OCI-LY7 (cell line): ENCODE measurements at places on chromosomes 11 and 22. TPM values are rescaled to one million over a fixed set of nuclear protein-coding genes. Genes with fewer than 3 reads are reported as not detected.

DNA sequence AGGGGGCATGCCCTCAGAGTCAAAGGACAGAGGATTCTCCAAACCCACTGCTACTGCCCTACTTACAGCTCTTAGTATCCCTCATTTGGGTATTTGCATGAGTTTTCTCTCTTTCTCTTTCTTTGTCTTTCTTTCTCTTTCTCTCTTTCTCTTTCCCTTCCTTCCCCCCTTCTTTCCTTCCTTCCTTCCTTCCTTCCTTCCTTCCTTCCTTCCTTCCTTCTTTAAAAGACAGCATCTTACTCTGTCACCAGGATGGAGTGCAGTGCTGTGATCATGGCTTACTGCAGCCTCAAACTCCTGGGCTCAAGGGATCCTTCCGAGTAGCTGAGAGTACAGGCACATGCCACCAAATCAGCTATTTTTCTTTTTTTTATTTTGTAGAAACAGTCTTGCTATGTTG, 14.0 kb upstream of the MMP7 start:
- DNase-seq = no peak

Gene PHOX2A
- not detected in 2 replicates for total RNA-seq

GRCh38 chr11:9528573-9529333, 44.7 kb upstream of the WEE1 start:
- no peak for DNase-seq

Gene ADAMTS8
- total RNA-seq = not detected in 2 replicates

- no peak for DNase-seq
Measured at GRCh38 chr11:66864924-66865697, 8.2 kb downstream of the LRFN4 start.

GRCh38 chr11:111745719-111746504, 20.3 kb downstream of the PPP2R1B start:
- DNase-seq = no peak

DNA sequence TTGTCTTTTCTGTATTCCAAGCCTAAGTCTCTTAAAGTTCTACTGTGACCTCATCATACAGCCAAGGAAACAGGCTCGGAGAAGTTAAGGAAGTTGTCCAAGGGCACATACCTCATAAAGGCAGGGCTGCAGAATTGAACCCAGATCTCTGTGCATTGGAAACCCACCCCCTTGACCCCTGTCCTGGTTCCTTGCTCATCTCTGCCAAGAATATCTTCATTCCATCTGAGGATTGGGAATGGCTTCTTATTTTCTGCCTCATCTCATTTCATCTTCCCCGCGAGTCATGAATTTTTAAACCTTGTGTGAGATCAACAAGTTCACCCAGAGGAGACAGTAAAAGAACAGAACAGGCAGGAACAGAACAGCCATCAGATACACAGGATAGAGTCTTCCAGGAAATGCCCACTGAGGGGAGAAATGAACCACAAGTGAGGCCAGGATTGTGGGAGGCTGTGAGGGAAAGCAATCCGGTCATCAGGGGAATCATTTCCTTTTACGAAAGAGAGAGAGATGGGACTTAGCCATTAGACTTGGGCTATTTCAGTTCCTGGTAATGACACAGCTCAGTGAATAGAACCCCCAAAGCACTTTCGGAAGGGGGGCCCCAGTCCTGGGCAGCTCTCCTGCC, 34.4 kb upstream of the LRRC10B start:
- DNase-seq = no peak

- no peak for DNase-seq
Measured at GRCh38 chr22:44331881-44332714, 19.3 kb upstream of the SHISAL1 start.

Gene MYBPC3
- 0.18 and 0.29 TPM in 2 replicates for total RNA-seq

Gene KCNK4
- 0.80 and 0.92 TPM in 2 replicates for total RNA-seq

DNA sequence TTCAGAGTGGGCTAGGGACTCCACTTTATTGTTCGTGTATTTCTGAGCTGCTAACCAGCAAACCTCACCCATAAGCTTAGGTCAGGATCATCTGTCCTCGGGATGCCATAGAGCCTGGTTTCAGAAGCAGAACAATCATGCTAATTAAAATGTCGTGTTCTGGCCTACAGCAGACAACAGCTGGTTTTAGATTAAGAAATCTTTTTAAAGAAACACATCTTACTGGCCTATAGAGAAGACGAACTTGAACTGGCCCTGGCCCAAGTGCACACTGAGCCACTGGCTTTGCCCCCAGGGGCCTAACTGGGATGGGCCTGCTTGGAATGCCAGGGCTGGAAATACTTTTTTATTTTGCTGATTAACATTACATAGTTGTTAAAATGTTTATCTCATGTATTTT, 63.2 kb downstream of the ALX4 start:
- DNase-seq = no peak

Gene ANKK1
- not detected in 2 replicates for total RNA-seq

DNA sequence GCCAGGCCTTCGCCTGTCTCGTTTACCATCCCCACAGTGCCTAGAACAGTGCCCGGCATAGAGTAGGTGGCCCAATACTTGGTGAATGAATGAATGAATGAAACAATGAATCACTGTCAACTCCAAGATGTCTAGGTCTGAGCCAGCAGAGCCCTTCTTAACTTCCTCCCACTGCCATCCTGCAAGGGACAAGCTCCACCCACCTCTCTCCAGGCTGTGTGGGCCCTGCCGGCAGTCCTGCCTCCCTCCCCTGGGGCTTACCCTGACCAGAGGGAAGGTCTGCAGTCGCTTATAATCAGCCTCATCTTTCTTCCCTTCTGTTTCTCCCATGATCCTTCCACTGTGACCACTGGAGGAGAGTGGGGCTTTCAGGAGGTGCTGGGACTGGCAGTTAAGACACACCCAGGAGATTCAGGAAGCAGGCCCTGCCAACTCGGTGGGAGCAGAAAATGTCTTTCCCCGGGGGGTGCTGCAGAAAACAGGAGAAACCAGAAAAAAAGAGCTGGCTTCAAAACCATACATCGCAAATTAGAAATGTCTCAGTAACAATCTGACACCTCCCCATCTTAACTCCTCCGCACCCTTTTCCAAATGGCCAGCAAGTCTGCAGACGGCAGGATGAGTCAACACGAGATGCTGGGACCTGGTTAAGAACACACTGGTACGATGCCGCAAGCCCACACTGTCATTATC, 11.4 kb downstream of the DNAL4 start:
- DNase-seq = no peak

- DNase-seq = peak; percentile 52
Measured at GRCh38 chr11:8566613-8567210, 27.3 kb downstream of the STK33 start.

DNA sequence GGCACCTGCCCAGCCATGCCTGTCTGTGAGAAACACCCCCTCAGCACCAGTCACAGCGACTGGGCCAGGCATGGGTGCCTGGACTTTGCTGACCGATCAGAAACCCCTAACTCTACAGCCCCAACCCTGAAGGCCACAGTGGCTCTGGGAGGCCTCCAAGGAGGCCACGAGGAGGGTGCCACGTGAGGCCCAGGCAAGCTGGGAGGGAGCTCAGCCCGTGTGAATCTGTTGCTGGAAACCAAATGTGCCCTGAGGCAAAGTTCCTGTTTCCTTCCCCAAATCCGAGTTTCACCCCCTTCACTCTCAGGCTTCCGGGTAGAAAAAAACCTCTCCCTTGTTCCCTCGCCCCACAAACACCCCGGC, 1.3 kb downstream of the UNC93B1 start:
- peak; percentile 84 for DNase-seq

Gene KCTD14
- total RNA-seq = not detected in 2 replicates

DNA sequence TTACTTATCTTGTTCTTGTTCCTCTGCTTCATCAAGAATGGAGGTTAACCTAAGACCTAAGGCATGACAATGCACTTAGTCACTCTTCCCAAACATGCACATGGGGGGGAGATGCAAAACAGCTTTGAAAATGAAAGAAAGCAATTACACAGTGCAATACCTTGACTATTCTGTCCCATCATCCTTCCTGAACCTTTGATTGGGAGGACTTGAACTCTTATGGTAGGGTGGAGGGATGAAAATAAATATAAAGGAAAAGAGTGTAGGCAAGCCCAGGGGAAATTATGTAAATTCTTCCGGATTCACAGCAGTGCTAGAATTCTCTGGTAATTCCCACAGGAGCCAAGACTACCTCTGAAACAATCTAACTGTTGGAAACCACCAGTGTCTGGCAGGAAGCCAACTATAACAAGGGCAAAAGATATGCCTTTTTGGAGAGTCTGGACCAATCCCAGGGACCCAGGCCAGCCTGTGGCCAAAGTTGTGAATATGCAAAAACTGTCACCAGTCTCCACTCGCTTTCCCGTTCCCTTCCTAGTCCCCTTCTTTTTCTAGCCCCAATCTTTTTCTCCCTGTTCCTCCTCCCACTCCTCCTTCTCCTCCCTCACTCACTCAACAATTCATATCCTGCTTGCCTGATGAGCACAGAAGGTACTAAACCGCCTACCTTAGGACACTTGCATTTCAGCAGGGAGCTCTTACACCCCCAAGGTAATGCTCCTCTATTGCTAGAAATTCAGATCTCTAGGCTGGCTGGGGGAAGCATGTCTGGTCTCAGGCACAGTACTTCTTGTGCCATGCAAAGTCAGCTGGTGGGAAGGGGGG, 2.5 kb upstream of the RCN1 start:
- DNase-seq = no peak

DNA sequence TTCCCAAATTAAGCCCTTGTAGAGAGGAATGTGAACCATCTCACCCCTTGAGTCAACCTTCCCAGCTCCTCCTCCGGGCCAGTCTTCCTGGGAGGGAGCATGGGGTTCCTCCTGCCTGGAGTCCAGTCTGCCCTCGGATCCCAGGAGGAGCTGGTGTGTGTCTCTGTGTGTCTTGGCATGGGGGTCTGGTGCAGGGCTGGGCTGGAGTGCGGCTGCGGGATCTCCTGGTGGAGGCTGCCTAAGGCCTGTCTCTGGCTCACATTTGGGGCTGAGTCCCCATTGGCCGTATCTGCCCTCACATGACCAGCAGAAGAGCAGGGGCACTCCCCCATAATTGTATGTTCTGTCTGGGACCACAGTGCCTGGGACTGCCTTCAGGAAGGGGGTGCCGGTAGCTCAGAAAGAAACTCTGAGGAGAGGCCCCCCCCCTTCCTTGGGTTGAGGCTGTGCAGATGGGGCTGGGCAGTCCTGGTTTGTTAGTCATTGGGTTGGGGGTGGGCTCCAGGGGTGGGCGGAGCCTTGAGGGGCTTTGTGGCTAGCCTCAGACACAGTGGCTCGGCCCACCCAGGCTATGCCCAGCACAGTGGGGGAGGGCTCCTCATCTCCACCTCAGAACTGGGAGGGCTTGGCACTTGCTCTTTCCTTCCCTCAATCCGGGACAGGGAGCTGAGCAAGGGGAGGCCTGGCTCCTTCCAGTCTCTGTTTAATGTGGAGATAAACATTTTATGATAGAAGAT, 2.9 kb downstream of the C1QTNF5 start:
- DNase-seq = no peak

GRCh38 chr11:83072350-83073242, 899 bp upstream of the RAB30 start:
- peak; percentile 33 for DNase-seq

Gene GVQW3
- 16.5 and 18.4 TPM in 2 replicates for total RNA-seq

- DNase-seq = peak; percentile 48
Measured at GRCh38 chr22:37442537-37442936, 15.3 kb upstream of the ELFN2 start.

Gene TMPRSS6
- not detected in 2 replicates for total RNA-seq

- DNase-seq = no peak
Measured at GRCh38 chr11:16924826-16925560, 89.2 kb downstream of the PLEKHA7 start.

DNA sequence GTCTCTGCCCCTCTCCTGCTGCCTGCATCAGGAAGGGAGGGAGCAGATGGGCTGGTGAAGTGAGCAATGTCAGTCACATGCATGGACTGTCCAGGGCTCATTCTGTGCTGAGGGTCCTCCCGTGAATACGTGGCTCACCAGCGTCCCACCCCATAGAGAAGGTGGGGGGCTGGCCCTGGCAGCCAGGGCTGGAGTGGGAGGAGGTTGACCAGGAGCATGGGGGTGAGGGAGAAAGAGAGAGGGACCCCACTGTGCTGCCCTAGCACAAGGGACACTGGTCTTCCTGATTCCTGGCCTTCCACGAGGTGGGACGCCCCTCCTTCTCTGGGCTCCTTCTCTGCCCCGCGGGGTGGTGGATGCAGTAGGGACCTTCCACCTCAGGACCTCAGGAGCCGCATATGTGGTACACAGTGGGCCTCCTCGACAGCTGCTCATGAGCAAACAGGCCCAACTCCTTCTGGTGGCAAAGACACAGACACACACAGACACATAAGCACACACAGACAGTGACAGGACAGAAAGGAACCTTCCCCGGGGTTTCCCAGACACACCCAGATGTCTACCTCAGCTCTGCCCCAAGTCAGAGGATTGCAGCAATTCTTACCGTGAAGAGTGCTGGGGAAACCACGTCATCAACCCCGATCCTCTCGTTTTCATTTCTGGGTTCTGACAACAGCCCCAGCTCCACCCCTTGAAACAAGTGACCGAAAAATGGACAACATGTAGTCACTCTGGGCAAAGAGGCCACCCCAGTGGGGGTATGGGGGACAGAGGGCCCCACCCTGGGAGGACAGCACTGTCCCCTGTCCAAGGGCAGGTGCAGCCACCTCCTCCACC, 3.6 kb upstream of the APOBEC3A start:
- no peak for DNase-seq

Gene SCN2B
- 0.10 TPM in 1 of 2 replicates, not detected in the other for total RNA-seq

DNA sequence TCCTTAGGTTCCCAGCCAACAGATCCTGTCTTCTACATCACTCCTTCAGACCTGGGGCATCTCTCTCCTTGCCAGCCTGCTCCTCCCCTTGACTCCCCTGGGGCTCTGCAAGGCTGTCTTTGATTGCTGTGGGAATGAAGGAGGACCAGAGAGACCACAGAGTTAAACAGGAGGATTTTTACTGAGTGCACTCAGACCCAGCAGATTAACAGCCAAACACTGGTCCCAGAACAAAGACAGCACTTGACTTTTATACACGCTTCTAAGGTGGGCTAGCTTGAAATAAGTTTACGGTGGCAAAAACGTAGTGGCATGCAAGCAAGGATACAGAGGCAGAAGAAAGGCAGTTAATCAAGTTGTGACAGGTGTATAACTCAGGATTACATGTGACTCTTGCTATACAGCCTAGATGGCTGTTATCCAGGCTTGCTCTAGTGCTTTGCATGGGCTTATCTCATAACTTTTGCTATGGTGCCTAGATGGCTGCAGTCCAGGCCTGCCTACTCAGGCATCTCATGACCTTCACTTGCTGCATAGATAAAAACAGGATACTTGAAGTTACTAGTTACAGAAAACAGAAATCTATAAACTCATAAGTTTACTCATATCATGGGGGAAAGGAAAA, 22.0 kb upstream of the GLYATL1 start:
- no peak for DNase-seq

DNA sequence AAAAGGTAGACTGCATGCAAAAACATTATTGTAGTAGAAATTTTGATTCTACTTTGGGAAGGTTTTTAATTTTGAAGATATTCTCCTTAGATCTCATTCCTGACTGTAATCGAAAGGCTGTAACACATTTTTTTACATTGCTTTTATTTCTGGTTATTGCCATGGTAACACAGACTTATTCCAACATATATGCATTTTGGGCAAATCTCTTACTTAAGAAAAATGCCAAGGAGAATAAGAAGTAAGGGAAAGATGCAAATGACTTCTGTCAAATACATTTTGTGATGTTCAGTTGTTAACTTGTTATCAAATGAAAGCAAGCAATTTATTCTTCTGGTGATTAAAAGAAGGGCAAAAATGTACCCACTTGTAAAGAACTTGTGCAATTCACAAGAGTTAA, 267.5 kb downstream of the AASDHPPT start:
- no peak for DNase-seq

Gene LGALS12
- not detected in 2 replicates for total RNA-seq

GRCh38 chr11:31790649-31791048, 20.5 kb downstream of the PAX6 start:
- DNase-seq = no peak
